CD4-positive, alpha-beta T cell treated with Interferon gamma for 1 hour (primary cell): ENCODE measurements at places on chromosomes 7 and 10.

DNA sequence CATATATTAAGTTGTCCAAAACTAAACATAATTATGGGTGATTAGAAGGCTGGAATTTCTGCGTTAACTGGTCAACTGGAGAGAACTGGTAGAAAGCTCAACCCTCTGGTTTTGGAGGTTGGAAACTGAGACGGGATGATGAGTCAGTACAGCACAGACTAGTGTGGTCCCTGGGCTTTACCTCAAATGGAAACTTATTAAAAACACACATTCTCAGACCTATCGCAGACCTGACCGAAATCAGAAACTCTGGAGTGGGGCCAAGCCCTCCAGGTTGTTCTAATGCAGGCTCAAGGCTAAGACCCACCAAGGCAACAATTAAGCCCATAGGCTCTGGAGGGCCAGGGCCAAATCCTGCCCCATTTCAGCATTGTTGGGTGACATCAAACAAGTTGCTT, 136.9 kb downstream of the KCNMA1 start:
- no peak for DNase-seq

GRCh38 chr10:61992671-61993668, 91.5 kb downstream of the ARID5B start:
- peak; percentile 82 for DNase-seq

GRCh38 chr10:101779544-101780186, 3.6 kb downstream of the NPM3 start:
- DNase-seq: peak; percentile 74

DNA sequence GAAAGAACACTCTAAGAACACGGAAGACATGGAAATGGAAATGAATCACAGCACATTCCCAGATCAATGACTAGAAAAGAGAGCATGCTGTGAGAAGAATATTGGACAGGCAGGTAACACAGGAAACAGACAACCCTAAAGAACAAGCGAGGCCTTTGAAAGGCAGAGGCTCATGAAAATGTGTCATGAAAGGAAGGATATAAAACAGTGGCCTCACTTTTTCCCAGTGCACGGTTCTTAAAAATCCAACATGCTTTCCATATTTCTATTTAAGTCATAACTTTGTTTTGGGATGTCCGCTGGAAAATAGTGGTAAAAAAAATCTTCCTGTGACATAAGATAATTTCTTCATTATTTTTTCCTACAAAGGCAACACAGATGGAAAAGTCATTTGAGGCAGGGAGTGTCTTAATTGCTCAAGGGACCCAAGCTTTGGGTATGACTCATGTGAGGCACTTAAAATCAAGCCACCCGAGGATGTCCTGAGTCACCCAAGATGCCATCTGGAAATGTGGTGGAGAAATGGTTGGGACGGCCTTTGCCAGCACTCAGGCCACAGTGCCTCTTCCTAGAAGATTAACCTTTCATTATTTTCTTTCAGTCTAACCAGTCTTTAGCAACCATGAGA, 17.0 kb downstream of the ITIH5 start:
- no peak for DNase-seq

- DNase-seq: no peak
Measured at GRCh38 chr7:94922457-94922856, 15.1 kb downstream of the PPP1R9A start.

GRCh38 chr10:69726850-69727249, 74.9 kb upstream of the COL13A1 start:
- no peak for DNase-seq

- no peak for DNase-seq
Measured at GRCh38 chr10:27481486-27481885, 22.6 kb upstream of the RAB18 start.
